H1 (cell line): ENCODE measurements at places on chromosomes 7 and 10.

DNA sequence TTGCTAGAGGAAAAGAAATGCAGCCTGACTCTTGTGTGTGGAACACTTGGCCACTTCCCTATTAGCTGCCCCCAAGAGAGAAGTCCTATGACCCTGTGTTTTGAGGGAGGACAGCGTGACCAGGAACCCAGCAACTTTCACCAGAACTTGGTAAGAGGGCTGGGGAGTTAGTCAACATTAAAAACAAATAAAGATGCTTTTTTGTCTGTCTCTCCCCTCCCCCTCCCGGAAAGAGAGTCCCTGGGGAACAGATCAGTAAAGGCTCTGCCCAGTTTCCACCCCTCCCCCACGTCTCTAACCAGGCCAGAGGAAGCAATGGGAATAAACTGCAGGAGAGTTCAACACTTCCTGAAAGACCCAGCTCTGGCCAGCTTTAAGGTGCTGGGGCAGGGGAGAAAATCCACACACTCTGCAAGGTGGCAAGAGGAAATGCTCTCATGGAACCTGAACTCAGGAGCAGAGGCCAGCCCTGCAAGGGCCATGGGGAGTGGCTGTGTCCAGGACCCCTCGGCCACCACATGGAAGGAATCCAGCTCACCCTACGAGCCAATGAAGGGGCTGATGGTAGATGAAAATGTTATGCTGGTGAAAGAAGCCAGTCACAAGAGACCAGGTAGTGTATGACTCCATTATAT, 21.5 kb downstream of the SH3PXD2A start:
- DNase-seq = no peak

GRCh38 chr7:2713370-2713769, 25.4 kb downstream of the AMZ1 start:
- DNase-seq = no peak

- no peak for DNase-seq
These were observed 30.8 kb downstream of the CASD1 start for GRCh38 chr7:94540428-94540827.

- DNase-seq = no peak
These were observed 1.0 kb downstream of the NT5C2 start for GRCh38 chr10:103192089-103192450.
